ENCODE measurements at places on chromosomes 3 and 15.
A peak's percentile ranks its signal among the peaks of the same experiment; 100 is the strongest.

- no peak for DNase-seq
Measured at GRCh38 chr15:51884517-51885236, 55.2 kb downstream of the TMOD3 start.

- DNase-seq: no peak
Measured at GRCh38 chr15:67506775-67507747, 13.9 kb upstream of the C15orf61 start.

GRCh38 chr3:72258361-72259141, 473.6 kb upstream of the PROK2 start:
- DNase-seq: no peak

DNA sequence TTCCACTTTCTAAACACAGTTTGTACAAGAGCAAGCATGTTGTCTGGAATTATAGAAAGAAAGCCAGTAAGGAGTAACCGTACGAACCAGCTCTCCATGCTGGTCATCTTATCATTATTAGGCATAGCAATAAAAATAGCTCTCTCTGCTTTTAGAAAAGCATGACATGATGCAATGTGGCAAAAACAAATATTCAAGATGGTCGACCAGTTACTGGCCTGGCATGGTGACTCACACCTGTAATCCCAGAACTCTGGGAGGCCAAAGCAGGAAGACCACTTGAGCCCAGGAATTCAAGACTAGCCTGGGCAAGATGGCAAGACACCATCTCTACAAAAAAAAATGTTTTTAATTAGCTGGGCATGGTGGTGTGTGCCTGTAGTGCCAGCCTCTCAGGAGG, 2.6 kb upstream of the MAP4 start:
- DNase-seq: no peak

DNA sequence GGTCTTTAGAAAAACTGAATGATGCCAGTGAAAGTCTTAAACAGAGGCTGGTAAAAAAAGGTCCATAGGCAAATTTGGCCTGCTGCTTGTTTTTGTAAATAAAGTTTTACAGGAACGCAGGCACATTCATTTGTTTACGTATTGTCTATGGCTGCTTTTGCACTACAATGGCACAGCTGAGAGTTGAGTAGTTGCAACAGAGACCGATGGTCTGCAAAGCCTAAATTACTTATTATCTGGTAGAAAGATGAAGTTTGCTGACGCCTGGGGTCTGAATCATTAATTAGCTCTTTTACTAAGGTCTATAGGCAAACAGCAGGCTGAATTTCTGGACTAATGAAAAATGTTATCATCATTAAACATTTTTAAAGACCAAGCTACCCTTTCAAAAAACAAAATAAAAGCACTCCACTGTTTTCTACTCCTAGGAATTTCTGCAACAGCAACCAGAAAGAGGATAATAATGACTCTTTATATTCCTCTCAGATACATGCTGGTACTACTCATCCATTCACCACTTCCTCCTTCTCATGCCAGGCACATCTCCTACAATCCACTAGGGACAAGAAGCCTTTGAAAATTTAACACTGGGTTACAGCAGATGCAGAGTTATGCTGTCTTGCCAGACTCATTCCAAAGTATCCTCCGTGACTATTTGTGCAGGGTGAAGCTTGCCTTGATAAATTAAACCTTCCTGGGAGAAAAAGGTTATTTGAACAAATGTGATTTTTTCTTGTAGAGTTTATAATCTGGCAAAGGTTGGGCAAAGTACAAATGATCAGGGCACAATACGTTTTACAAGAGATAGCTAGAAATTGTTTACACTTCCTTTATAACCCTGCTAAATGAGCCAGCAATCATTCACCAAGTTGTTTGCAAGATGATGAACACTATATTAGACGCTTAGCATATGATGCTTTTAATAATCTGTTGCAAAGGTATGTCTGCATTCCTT, 6.0 kb downstream of the GATM start:
- peak; percentile 88 for DNase-seq

DNA sequence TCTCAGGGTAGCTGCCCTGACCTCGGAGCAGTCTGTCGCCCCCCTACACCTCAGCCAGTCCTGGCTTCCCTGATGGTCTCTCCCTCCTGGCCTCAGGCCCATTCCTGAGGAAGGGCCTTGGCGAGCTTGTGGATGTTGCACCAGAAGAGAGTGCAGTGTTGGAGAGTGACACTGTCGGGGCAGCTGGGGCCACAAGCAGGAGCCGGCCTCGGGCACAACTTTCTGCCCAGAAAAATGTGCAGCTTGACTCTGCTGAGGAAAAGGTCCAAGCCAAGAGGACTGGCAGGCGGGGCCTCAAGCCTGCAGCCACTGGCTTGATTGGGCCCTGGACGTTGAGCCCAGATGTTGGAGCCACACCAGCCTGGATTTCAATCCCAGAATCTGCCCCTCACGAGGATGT, 12.8 kb downstream of the HEMK1 start:
- DNase-seq: no peak

GRCh38 chr3:126450744-126451143, 24.9 kb downstream of the ZXDC start:
- no peak for DNase-seq

GRCh38 chr15:60057554-60057953, 53.4 kb downstream of the FOXB1 start:
- DNase-seq: no peak

DNA sequence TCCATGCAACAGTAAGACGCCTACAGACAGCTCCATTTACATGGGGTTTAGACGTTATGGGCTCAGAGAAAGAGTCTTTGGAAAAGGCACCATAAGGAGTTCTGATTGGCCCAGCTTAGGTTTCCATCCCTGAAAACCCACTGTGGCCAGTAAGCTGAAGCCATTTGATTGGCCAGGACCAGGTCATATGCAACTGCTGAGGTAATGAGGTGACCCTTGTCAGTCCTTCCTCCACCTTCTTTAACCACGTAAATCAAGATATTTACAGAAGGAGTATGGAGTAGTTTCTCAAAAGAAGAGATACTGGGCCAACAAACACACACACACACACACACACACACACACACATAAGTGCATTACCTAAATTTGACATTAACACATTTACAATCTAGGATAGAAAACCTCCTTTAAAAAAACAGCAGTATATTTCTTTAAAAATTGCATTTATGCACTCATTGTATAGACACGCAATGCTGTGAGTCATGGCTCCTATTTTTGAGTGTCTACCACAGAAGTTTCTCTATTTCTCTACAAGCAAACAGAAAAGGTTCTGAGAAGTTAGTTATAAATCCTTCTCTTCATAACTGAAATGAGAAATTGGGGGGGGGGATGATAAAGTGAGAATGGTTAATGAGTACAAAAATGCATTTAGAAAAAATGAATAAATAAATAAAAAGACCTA, 16.3 kb upstream of the MB21D2 start:
- DNase-seq: no peak

- DNase-seq: no peak
Measured at GRCh38 chr3:46970391-46971091, 6.0 kb downstream of the CCDC12 start.

- DNase-seq: no peak
Measured at GRCh38 chr3:14377838-14378169, 24.6 kb upstream of the SLC6A6 start.

DNA sequence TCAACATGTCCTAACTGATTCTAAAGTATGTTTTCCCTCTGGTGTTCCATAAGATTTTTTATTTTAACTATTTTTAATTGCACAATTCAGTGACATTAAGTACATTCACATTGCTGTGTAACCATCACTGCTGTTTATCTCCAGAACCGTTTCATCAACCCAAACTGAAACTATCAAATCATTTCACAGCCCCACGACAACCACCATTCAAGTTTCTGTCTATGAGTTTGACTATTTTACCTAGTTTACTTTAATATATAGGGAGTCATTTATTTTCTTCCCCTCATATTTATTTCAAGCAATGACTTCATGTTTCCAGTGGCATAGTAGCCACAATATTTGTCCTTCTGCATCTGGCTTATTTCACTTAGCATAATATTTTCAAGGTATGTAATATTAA, 8.4 kb downstream of the RTP1 start:
- no peak for DNase-seq
